ENCODE measurements at places on chromosomes 12 and 14.

GRCh38 chr12:62919838-62920237, 15.1 kb downstream of the PPM1H start:
- DNase-seq: peak; percentile 88

DNA sequence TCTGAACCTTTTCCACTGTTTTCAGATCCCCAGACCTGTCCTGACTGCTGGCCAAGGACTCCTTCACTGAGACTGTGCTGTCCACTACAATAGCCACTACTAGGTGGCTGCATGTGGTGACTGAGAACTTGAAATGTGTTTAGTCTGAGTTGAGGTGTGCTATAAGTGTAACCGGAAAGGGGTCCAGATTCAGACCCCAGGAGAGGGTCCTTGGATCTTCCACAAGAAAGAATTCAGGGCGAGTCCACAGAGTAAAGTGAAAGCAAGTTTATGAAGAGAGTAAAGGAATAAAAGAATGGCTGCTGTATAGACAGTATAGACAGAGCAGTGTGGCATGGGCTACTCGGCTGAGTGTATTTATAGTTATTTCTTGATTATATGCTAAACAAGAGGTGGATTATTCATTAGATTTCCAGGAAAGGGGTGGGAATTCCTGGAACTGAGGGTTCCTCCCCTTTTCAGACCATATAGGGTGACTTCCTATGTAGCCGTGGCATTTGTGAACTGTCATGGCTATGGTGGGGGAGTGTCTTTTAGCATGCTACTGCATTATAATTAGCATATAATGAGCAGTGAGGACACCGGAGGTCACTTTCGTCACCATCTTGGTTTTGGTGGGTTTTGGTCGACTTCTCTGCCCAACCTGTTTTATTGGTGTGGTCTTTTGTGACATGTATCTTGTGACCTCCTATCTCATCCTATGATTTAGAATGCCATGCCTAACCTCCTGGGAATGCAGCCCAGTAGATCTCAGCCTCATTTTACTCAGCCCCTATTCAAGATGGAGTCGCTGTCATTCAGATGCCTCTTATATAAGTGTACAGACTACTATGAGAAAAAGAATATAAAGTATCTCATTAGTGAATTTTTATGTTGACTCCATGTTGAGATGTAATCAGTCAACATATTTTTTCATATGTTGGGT, 70.0 kb upstream of the SRSF5 start:
- DNase-seq: no peak

- DNase-seq: no peak
Observed at GRCh38 chr12:11174022-11174421, 3.0 kb downstream of the SMIM10L1 start.

- DNase-seq: peak; percentile 94
Observed at GRCh38 chr12:4855121-4855924, 54.4 kb upstream of the KCNA1 start.

DNA sequence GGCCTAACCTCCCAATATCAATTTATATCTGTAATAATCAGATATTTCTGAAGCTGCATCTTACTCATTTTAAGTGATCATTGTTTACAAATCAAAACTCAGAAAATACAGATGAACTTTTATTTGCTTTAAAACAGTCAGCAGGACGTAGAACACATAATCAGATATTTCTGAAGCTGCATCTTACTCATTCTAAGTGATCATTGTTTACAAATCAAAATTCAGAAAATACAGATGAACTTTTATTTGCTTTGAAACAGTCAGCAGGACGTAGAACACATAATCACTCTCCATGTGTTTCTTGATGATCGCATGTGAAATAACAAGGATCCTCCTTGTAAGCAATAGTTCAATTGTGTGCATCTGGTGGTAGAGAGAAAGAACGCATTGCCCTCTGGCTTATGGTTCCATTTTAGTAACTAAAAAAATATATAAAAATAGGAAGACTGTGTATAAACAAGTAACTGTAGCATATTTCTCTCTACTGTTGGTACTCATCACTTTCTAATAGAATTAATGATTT, 15.0 kb upstream of the TMTC2 start:
- no peak for DNase-seq

DNA sequence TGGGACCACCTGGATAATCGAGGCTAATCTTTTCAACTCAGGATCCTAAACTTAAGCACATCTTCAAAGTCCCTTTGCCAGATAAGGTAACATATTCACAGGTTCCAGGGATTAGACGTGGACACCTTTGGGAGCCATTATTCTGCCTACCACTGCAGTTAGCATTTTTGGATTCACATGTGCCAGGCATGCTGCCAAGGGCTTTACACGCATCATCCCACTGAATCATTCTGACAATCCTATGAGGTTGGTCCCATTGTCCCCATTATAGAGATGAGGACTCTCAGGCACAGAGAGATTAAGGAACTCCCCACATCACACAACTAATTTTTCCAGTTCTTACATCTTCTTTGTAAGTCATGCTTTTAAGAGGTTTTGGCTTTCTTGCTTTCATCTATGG, 34.5 kb downstream of the RTN1 start:
- no peak for DNase-seq

- DNase-seq: peak; percentile 70
Observed at GRCh38 chr12:538731-539539, 79.2 kb downstream of the B4GALNT3 start.

All from NCI-H2029 treated with DMSO at 0.1 percent for 48 hours (cell line).